Foreskin keratinocyte (primary cell): ENCODE measurements at places on chromosomes 1 and 21.

GRCh38 chr1:225477296-225477911 is 49.6 kb upstream of the LBR start:
- DNase-seq, result no peak

DNA sequence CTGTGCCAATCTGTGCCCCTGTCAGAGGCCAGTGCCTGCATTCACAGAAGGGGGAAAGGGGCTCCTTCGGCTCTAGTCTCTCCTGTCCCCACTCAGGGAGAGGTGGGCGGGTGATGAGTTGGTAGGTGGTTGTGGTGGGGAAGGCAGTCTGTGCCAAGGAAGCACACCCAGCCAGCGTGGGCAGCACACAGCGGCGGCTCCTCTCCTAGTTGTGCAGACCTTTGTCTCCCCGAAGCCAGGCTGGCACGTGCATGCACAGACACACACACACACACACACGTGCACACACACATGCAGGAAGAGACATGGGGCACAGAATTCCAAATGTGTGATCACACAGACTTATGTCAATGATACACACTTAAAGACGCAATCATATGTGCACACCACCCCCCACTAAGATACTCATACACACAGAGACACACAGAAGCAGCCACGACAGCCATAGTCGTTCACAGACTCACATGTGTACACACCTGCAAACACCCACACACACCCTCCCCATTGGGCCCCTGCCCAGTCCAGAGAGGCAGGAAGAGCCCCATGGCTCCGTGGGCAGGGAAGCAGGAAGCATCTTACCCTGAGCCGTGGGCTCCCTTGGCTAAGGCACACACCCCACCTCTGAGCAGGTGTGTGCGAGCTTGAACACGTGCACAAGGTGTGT is 16.4 kb downstream of the RIMS3 start:
- no peak for DNase-seq

DNA sequence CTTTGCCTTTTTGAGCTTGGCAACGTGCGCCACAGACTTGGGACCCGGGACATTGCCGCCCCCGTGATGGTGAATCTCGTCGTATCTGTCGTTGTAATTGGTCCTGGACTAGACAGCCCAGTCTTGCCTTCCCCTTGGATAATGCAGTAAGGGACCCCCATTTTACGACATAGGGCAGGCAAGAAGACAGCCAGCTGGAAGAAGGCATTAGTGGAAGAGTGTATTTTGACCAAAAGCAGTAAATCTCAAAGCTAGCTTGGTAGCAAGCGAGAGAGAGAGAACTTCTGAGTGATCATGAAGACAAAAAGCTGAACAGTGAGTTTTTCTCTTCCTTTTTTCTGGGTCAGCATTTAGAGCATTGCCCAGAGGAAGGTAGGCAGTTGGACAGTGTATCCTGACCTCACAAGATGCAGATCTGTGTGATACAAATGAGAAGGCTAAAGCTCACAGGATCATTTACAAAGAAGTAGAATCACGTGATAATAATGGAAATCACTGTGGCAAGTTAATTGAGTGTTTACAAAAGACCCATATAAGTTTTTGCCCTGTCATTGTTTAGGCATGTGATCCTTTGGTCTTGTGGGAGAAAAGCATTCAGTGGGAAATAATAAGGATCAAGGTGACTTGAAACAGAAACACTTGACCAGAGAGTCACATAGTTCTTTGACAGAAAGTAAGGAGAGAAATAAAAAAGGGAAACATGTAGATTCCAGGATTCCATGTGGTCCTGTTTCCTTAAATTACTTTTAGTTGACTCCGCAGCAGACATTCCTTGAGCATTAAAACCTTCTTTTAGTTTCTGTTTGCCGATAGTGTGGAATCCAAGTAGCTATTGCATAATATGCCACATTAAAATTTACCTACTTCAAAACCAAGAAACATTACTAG is 66.3 kb downstream of the CNST start:
- DNase-seq, result no peak

GRCh38 chr21:31912501-31912900 is 39.7 kb downstream of the HUNK start:
- DNase-seq, result no peak

GRCh38 chr1:40317394-40318074 is 448 bp upstream of the COL9A2 start:
- DNase-seq, result no peak

GRCh38 chr1:50371749-50372148 is 51.5 kb downstream of the DMRTA2 start:
- peak; percentile 43 for DNase-seq

- no peak for DNase-seq
Measured at GRCh38 chr21:42962380-42963007, 11.9 kb upstream of the PKNOX1 start.

GRCh38 chr1:112387807-112388206 is 8.2 kb upstream of the CTTNBP2NL start:
- no peak for DNase-seq

DNA sequence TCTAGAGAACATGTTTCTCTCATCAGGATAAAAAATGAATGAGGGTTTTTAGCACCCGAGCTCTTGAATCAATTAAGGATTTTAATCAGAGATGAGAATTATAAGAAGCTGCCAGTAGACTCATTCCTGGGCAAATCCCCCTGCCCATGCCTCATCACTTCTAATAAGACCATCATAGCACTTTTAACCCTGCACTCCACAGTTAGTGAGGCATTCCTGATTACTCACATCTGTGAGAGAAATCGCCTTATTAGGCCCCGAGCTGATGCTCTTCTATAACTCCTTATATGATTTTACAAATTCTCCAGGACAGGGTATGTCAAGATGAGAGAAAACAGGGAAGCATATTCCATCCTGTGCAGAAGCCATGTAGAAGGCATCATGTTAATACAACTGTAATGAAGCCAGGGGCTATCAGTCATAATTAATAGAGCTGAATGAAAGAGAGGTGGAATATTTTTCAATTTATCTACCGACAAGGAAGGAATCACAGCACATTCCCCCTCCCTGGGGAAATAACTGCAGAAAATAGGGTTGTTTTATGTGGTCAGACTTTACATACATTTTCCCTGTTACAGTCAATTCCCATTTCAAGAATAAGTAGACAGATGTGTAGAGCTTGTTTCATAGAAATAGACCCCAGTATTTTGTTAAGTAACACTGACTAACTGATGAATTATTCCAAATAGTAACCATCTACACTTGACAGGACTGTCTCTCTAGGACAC is 272.7 kb downstream of the HHIPL2 start:
- no peak for DNase-seq
